Suppressor macrophage treated with lipopolysaccharide for 4 hours (primary cell): ENCODE measurements at places on chromosomes 2 and 18.

- no peak for DNase-seq
These were observed 51.3 kb downstream of the FMNL2 start for GRCh38 chr2:152386266-152386665.

DNA sequence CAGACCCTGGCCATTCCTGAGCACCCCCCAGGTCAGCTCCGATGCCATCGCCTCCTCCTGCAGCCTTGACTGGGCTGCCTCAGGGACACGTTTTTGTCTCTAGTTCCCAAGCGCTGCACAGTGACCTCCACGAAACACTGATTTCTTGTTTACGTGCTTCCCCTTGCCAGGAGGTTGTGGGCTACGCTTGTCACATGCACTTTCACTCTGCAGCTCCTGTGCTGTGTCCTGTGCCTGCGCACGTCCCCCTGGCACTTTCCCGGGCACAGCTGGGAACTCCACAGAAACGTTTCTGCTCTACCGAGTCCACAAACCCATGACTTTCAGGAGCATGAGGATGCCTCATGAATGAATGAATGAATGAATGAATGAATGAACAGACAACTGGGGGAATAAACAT lies 160.6 kb downstream of the LAMA1 start:
- DNase-seq, result no peak

- no peak for DNase-seq
These were observed 86.2 kb downstream of the RRM2 start for GRCh38 chr2:10208736-10209135.

GRCh38 chr2:106053581-106053980 lies 140.5 kb downstream of the UXS1 start:
- DNase-seq, result no peak

GRCh38 chr2:458425-458815 lies 170.5 kb upstream of the ALKAL2 start:
- DNase-seq, result no peak

- peak; percentile 13 for DNase-seq
These were observed 144.7 kb upstream of the COPS8 start for GRCh38 chr2:236940916-236941520.

DNA sequence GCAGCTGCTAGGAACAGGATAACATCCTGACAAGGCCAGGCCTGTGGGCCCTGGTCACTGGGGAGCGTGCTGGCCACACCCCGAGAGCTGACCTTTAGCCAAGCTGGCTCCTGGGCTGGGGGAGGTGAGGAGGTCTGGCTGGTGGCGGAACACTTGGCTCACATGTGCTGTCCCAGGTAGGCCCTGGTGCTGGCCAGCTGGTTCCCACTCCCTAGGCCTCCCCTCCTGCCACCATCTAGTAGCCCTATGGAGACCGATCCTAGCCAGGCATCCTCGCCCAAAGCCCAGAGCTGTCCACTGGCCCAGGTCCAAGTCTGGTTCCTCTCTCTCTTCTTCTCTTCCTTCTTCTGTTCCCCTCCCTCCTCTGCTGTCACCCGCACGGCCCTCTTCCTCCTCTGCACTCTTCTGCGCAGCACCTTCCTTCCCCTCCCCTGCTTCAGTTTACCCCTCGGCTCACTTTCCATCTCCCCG lies 52.4 kb downstream of the TNS1 start:
- peak; percentile 25 for DNase-seq

- no peak for DNase-seq
These were observed 135.0 kb upstream of the ZNF804A start for GRCh38 chr2:184463102-184463865.

DNA sequence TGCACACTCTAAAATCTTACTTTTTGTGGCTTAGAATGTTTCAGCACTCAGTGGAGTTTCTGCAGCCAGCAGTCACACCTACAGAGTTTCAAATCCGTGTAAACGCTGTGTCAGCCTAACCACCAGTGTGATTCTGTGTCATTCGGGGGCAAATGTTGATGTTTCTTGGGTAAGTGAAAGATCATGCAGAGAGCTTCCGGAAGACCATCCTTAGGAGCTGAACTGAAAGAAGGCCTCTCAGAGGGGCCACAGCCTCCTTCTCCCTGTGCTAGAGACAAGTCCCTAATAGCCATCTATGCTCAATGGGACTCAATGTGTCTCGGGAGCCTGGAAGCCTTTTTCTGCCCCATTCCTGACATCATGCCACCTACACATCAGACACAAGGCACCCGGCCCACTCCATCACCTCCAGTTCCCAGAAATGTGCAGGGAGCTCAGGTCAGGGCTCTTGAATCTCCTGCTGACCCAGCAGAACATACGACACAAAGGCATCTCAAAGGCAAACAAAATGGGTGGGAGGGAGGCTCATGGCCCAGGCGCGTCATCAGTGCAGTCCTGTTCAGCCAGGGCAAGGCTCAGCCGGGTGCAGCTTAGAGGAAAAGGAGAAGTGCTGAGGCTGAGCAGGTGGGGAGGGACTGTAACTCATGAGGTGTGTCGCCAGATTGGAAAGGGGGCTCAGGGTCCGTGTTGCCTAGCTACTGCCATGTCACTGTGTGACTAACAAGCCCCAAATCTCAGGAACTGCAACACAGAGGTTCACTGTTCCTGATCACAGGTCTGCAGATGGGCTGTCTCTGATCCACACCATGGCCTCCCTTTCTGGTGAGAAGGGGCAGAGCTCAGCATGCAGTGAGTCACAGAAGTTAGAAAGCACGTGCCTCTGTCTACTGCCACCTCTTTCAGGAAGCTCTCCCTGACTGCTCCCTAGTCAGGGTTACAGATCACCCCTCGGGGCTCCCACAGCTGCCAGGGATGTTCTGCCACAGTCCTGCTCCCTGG lies 82.0 kb downstream of the SMAD7 start:
- DNase-seq, result peak; percentile 86

DNA sequence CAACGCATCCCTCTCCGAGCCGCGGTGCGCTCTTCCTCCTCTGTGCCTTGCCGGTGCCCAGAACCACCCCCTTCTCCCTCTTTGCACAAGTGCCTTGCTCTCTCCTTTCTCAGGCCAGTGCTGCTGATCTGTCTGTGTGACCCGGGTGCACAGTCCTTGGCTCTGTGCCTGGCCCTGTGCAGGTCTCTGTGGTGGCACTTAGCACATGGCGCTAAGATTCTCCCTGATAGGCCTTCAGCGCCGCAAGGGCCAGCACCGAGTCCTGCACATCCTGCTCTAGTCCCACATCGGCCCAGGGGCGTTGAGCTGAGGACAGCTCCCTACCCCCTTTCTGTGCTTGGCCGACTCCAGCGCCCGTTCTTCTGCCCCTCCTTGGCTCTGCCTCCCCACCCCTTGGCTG lies 136.1 kb downstream of the NEDD4L start:
- no peak for DNase-seq

DNA sequence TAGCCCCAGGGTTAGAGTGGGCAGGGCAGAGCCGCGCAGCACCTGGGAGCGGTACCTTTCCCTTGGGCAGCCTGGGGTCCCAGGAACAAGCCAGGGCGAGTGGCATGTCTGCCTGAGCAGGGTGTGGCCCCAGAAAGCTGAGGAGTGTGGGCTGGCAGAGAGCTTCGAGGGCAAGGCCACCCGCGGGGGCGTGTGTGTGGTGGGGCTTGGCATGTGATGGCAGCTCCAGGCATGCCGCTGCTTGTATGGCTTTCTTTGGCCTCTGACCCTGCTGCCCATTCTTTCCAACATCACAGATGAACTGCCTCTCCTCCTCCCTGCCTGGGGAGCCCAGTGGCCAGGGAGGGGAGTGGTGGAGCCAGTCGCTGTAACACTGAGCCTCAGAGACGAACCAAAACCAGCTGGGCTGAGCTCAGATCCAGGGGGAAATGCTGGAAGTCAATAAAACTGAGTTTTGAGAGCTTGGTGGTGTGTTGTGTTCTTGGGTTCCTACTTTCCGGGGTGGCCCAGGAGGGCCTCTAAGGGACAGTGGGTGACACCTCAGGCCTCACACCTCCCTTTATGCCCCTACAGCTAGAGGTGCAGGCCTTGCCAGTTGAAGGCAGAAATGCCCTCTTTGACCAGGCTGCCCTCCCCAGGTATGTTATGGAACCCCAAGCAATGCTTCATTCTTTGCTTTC lies 7.4 kb downstream of the DNAJB2 start:
- DNase-seq, result no peak

GRCh38 chr18:56563568-56563967 lies 74.8 kb downstream of the TXNL1 start:
- DNase-seq, result no peak

GRCh38 chr2:231542136-231542535 lies 11.9 kb upstream of the NMUR1 start:
- DNase-seq, result no peak

GRCh38 chr2:1802046-1802445 lies 57.7 kb upstream of the PXDN start:
- no peak for DNase-seq

DNA sequence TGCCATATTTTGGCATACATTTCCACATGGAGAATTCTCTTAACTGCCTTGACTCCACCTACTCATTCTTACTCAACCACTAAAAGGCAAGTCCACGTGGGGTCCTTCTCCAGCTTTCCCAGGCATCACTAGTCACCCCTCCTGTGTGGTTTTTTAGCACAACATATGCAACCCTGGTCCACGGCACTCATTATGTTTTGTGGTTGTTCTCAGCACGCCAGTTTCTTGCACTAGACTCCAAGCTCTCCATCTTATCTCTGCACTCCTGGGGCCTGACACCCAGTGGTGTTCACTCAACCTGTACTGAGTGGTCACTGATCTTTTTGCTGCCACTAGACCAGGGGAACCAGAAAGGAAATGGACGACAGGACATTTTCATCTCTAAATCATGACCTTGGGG lies 18.0 kb downstream of the MARCHF4 start:
- no peak for DNase-seq

- peak; percentile 84 for DNase-seq
These were observed 101.5 kb upstream of the GRB14 start for GRCh38 chr2:164722616-164723338.

DNA sequence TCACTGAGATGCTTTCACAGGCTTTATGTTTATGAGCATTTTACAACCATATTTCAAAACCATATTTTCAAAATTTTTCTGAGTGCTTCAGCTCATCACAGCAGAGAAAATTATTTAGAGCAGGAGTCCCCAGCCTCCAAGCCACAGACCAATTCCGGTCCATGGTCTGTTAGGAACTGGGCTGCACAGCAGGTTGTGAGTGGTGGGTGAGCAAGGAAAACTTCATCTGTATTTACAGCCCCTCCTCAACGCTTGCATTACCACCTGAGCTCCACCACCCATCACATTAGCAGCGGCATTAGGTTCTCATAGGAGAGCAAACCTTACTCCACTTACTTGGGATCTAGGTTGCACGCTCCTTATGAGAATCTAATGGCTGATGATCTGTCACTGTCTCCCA lies 165.6 kb downstream of the SEPTIN10 start:
- DNase-seq, result no peak

GRCh38 chr18:70700496-70700895 lies 411.7 kb downstream of the SOCS6 start:
- DNase-seq, result no peak
